ENCODE measurements at places on chromosomes 13 and 19. TPM values are rescaled to one million over a fixed set of nuclear protein-coding genes. Genes with fewer than 3 reads are reported as not detected.

DNA sequence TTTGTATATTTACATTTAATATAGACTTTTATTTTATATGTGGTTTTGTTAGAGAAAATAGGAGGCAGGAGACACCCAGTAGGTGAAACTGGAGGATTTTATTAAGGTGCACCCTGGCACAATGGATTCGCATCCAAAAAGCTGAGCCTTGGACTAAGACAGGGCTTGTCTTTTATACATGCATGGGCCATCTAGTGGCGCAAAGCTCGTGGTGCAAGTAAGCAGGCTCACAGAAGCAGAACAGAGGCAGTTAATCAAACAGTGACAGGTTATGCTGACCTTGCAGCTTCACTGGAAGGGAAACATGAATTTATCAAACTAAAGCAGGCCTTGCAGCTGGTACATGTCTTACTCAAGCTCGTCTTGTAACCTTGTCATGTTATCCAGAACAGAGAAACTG, 58.8 kb upstream of the ZNF681 start:
- peak; percentile 25 for DNase-seq

- no peak for DNase-seq
These were observed 179.8 kb downstream of the TBC1D4 start for GRCh38 chr13:75302071-75302698.

GRCh38 chr13:21957833-21958232, 287.0 kb downstream of the FGF9 start:
- no peak for DNase-seq

GRCh38 chr13:65595916-65596315, 1634.2 kb downstream of the PCDH9 start:
- no peak for DNase-seq

Gene AMER2
- not detected for total RNA-seq

Gene MCEMP1
- total RNA-seq = not detected

Gene IGFL3
- total RNA-seq = not detected

Gene PEAK3
- not detected for total RNA-seq

Gene ZNF333
- total RNA-seq = 12.3 TPM

Gene VSTM1
- total RNA-seq = not detected

Gene TMIGD2
- not detected for total RNA-seq
